GM03348 (cell line): ENCODE measurements at places on chromosomes 16 and 17.

- DNase-seq, result no peak
Observed at GRCh38 chr17:3990386-3991127, 26.3 kb upstream of the ATP2A3 start.

GRCh38 chr17:68343976-68344375 is 52.7 kb downstream of the ARSG start:
- no peak for DNase-seq

- no peak for DNase-seq
Observed at GRCh38 chr16:31414706-31415105, 13.5 kb downstream of the COX6A2 start.

DNA sequence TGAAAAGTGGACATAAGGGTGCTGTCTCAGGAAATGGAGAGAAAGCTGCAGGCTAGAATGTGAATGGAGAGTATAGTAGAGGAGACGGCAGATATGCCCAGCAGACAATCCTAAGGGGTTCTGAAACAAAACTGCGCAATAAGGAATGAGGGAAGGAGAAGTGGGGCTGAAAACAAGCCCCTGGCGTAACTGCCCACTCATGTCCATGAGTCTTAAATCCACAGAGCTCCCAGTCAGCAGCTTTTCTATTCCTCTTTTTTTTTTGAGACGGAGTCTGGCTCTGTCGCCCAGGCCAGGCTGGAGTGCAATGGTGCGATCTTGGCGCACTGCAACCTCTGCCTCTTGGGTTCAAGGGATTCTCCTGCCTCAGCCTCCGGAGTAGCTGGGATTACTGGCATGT is 5.9 kb downstream of the STRADA start:
- no peak for DNase-seq

- DNase-seq, result peak; percentile 75
Observed at GRCh38 chr17:1484676-1485422, 7.6 kb downstream of the MYO1C start.

DNA sequence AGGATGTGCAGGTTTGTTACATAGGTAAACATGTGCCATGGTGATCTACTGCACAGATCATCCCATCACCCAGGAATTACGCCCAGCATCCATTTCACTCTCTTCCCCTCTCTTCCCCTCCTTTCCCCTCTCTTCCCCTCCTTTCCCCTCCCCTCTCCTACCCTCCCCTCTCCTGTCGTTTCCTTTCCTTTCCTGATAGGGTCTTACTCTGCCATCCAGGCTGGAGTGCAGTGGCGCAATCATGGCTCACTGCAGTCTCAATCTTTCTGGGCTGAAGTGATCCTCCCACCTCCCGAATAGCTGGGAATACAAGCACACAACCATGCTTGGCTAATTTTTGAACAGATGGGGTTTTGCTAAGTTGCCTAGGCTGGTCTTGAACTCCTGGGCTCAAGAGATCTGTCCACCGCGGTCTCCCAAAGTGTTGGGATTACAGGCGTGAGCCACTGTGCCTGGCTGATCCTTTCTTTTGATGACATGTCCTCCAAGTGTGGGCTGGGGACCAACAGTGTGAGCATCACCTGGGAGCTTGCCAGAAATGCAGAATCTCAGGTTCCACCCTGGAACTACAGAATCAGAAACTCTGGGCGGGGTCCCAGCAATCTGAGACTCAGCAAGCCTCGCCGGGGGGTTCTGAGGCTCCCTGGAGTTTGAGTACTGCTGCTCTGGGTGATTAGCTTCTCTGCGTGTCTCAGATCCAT is 10.8 kb downstream of the ATP2C2 start:
- no peak for DNase-seq
